COR-L47 (cell line): ENCODE measurements at places on chromosomes 1 and 21.
A peak's percentile ranks its signal among the peaks of the same experiment; 100 is the strongest.

DNA sequence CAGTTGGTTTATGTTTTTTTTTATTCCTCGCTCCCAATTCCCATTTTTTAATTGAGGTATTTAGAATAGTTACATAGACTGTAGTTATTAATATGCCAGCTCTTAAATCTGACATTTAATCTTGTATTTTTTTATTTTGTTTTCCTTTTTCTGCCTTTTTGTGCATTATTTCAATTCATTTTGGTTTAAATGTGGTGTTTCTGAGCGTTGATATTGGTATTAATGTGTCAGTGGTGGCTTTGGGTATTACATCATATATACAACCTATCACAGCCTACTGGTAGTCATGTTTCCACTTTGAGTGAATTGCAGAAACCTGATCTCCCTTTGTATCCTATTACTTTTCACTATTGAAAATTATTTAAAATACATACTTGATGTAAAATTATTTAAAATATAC is 1027.3 kb downstream of the KCNT2 start:
- DNase-seq, result no peak

- peak; percentile 95 for DNase-seq
Observed at GRCh38 chr1:97870589-97870988, 50.2 kb downstream of the DPYD start.

GRCh38 chr1:106232128-106232527 is 824.3 kb upstream of the PRMT6 start:
- no peak for DNase-seq

DNA sequence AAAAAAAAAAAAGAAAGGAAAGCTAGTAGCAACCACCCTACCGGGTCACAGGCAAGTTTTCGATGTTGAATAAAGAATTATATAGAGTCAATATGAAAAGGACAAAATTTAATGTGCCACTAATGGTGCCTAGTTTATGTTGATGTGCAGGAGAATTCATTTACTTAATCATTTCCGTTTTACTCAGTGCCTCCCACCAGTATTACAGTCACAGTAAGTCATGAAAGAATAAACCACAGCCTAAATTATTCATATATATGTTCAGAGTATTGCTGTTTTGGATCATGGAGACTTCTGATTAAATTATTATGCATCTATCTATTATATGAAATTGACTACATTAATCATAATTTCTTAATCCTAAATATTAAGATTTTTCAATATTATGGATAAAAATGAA is 35.3 kb downstream of the FNBP1L start:
- no peak for DNase-seq

GRCh38 chr1:93805027-93805610 is 73.9 kb downstream of the DNTTIP2 start:
- DNase-seq, result no peak

DNA sequence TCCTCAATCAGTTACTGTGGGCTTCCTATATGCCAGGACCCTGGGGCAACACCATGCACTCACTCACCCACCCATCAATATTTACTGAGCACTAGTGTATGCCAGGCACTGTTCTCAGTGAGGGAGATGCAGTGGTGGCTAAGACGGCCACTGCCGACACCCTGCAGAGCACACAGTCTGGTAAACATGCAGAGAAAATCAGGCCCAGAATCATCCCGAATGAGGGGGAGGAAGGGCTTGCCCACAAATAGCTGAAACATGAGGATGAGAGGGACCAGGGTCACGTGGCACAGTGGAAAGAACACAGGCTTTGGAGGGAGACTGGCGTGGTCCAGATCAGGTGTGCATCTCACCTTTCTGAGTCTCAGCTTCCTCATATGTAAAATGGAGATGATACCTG is 89.2 kb upstream of the IGSF21 start:
- DNase-seq, result no peak

DNA sequence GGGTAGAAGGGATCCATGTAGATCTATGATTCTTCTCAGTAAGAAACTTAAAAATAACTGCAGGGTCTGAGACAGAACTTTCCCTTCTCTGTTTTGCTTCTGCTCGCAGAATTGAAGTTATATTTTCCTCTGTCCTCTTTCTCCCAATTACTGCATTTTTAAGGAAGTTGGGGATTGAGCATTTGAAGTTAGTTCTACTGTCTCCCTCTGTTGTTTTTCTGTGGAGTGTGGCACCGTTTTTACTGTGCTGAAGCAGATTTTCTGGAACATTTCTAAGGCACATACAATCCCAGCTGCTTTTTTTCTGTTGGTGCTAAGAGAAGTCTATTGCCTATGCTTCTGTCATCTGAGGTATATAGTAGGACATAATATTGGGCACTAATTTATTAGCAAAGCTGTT is 43.3 kb downstream of the RASAL2 start:
- no peak for DNase-seq

- DNase-seq, result no peak
Observed at GRCh38 chr1:11053758-11054137, 6.1 kb downstream of the SRM start.

- DNase-seq, result no peak
Observed at GRCh38 chr1:6090288-6090687, 44.6 kb downstream of the KCNAB2 start.

DNA sequence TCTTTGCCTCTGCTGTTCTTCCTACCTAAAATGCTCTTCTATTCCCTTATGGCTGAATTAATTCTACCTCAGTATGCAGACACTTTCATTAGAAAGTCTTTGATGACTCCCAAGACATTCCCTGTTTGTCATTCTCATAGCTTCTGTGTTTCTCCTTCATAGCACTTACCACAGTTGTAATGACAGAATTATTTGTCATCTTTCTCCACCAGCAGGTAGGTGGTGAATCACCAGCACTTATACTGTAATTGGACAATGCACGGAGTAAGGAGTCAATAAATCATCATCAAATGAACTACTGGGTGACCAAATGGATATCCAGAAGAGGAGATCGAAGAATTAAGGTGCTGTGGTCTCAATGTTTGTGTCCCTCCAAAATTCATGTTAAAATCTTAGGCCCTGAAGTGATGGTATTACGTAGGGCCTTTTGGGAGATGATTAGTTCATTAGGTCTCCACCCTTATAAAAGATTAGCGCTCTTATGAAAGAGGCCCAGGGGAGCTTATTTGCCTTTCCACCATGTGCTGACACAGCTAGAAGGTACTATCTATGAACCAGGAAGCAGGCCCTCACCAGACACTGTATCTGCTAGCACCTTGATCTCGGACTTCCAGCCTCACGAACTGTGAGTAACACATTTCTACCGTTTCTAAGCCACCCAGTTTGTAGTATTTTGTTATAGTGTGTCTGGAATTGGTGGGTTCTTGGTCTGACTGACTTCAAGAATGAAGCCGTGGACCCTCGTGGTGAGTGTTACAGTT is 2.4 kb upstream of the CCT8 start:
- no peak for DNase-seq

- DNase-seq, result peak; percentile 94
Observed at GRCh38 chr1:31769720-31770390, 5.7 kb upstream of the ADGRB2 start.

GRCh38 chr1:66527686-66528085 is 6.3 kb upstream of the SGIP1 start:
- no peak for DNase-seq

- DNase-seq, result no peak
Observed at GRCh38 chr1:167499664-167500101, 18.6 kb downstream of the CD247 start.

GRCh38 chr1:121417325-121417923 is 232.6 kb downstream of the SRGAP2C start:
- no peak for DNase-seq

GRCh38 chr1:112247961-112248360 is 148.1 kb upstream of the CTTNBP2NL start:
- DNase-seq, result no peak

- DNase-seq, result no peak
Observed at GRCh38 chr1:3610527-3611169, 660 bp downstream of the MEGF6 start.

DNA sequence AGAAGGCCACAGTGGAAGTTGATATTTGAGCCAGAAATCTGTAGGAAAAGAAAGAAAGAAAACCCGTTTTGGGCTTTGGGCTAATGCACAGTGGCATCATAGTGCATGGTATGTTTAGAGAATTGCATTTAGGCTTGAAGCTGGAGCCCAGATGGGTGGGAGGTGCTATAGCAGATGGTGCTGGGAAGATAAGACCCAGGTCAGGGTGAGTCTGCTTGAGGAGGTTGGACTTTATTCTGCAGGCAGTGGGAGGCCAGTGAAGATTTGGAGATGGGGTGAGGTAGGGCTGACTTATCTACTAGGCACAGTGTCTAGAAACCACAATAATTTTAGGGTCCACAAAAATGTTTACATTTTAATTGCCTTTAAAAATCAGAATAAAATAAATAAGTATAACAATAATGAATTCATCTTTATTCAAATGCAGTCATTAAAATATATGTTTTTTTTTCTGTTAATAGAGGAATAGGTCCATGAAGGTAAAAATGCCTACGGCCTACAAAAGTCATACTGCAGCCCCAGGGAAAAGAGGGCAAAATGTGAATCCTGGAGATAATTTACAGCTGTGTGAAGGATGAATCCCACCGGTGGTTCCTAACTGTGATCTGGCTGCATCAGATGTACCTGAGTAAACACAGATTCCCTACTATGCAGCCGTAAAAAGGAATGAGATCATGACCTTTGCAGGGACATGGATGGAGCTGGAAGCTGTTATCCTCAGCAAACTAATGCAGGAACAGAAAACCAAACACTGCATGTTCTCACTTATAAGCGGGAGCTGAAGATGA is 8.7 kb downstream of the DNAJC6 start:
- no peak for DNase-seq

GRCh38 chr1:24925963-24926362 is 4.1 kb downstream of the RUNX3 start:
- DNase-seq, result no peak

DNA sequence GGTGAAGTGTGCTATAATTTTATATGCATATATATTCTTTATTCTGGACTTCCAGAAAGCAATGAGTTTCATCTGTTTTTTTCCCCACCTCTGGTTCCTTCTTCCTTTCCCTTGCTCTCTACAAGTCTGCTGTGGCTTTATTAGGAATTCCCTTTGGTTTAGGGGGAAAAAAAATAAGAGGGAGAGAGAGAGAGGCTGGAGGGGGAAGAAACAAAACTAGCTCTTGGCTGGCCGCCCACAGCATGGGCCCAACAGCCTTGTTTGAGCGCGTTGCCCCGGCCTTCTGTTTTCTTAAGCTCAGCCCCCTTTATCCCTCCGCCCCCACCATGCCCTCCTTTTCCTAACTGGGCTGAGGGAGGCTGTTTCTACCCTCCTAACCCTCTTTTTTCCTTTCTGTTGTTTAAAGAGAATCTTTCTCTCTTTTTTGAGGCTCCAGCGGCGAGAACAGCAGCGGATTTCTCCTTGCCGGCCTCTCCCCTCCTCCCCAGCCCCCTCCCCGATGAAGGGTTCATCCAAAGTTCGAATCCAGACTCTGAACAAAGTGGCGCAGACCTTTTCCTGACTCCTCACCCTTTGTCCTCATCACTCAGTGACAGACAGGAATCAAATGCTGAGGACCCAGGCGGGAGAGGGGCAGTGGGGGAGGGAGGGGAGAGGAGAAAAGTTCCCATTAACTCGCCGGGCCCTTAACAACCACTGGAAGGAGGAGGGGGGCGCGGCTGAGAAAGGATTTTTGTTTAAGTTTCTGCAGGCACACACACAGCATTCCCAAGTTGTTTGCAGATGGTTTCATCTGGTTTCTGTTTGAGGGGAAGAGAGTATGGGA is 29.7 kb downstream of the PBX1 start:
- DNase-seq, result peak; percentile 25

- DNase-seq, result no peak
Observed at GRCh38 chr1:167714098-167714438, 7.7 kb upstream of the MPZL1 start.

DNA sequence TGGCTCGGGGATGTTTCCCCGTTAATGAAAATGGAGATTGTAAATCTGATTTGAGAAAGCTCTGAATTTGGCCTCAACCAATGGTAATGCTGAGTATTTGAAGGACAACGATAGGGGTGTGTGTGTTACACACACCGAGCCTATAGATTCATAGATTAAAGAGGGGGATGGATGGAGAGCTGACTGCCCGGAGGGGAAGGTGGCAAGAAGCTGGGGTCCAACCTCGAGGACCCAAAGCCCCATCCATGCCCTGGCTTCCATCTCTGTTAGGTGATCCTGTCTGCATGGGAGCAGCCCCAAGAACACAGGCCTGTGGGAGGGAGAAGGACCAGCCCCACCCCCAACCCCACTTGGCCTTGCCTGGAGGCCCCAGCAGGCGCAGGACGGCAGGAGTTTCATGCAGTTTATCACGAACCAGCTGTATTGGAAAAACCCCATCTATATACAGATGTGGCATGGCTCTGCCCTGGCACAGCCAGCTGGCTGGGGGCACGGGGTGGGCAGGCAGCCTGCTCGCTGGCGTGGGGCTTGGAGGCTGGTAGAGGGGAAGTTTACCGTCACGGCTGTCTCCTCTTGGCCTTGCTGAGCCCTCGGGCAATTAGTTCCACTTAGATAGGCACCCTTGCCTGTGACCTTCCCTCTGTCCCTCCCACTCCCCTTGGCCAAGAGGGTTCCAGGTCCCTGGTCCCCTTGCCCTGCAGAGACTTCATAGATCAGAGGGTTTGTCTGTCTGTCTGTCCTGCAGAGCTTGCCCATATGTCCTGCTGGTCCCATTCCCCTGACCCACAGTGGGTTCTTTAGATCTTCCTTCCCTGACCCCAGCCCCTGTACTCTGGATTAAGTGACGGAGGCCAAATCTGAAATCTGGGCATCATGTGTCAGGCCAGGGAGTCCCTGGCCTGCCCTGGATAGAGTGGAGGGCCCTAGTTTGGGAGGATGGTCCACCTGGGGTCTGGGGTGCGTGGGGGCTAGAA is 3.0 kb downstream of the HSPB7 start:
- DNase-seq, result no peak

DNA sequence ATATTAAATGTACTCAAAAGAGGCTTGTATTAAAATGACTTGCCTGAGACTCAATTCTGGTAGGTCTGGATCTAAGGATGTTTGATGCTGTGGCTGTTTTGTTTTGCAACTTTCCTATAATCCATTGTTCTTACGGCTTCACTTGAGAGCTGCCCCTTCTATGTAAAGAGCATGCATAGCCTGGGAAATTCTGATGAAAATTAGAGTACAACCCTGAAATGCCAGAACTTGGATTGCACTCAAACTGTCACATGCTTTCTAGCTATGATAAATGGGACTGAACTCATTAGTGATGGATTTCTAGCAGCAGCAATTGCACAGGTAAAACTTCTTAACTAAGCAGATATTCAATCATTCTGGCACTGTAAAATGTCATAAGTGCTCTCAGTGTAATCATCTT is 67.9 kb downstream of the OLFM3 start:
- DNase-seq, result no peak

- DNase-seq, result no peak
Observed at GRCh38 chr1:6313393-6314200, 52.7 kb upstream of the GPR153 start.

GRCh38 chr1:106534612-106535011 is 521.9 kb upstream of the PRMT6 start:
- DNase-seq, result no peak

- no peak for DNase-seq
Observed at GRCh38 chr1:161720422-161720821, 922 bp upstream of the FCRLB start.
